ENCODE measurements at places on chromosomes 16 and 17.

DNA sequence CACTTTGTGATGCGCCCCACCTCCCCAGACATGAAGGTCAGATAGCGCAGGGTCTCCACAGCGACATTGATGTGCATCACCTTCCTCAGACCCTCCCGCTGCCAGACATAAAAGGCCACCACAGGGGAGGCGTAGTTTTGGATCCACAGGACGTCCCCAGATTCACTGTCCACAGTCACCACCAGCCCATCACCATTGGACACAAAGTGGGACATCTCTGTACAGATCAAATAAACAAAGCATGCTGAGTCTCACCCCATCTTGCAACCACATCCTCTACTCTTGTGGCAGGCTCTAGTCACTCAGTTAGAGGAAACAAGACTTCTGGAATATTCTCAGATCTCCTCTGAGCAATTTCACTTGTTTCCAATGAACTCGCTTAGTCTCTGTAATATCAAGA, 46.3 kb upstream of the ICAM2 start:
- DNase-seq, result no peak

DNA sequence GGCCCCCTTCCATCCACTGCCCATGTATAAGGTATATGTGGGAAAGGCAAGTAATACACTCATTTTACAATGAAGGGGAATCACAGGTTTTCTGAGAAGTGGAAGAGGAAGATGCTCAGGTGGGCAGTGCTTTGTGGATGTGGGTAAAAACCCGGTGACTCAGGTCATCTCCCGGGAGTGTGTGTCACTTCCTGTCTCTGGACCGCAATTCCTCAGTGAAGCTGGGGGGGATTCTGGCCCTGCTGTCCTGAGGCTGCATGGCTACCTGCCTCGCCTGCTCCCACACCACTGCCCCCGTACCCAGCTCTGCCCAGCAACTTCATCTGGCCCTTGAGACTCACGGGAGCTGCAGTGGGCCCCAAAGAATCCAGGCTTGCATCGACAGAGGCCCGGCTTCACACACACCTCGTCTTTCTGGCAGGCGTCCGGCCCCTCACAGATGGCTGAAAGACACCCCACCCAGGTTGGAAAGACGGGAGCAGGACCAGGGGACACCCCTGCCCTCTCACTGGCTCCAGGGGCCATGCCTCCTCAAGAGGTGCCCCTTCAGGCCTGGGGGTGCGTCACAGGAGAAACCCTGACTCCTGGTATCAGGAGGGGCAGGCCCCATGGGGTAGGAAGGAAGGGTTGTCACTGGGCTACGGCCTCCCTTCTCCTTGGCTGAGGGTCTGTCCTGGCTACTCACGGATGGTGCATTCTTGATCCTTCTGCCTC, 882 bp downstream of the SCARF1 start:
- no peak for DNase-seq

DNA sequence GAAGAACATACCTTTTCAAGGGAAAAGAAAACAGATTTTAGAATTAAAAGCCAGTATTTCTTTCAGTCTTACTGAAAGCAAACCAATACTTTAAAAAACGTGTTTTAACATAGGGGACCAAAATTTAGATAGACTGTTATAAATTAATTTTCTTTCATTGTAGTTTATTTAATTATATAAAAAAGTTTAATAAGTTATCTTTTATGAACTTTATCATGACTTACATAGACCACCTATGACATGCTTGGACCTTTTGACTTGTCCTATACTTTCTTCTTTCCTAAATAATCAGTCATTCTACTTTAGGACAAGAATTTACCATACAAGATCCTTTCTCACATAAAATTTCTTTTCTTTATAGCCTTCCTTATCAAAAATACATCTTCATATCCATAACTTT, 102.0 kb upstream of the HAS3 start:
- DNase-seq, result no peak

GRCh38 chr17:70049801-70050591, 25.0 kb upstream of the KCNJ16 start:
- DNase-seq, result no peak

DNA sequence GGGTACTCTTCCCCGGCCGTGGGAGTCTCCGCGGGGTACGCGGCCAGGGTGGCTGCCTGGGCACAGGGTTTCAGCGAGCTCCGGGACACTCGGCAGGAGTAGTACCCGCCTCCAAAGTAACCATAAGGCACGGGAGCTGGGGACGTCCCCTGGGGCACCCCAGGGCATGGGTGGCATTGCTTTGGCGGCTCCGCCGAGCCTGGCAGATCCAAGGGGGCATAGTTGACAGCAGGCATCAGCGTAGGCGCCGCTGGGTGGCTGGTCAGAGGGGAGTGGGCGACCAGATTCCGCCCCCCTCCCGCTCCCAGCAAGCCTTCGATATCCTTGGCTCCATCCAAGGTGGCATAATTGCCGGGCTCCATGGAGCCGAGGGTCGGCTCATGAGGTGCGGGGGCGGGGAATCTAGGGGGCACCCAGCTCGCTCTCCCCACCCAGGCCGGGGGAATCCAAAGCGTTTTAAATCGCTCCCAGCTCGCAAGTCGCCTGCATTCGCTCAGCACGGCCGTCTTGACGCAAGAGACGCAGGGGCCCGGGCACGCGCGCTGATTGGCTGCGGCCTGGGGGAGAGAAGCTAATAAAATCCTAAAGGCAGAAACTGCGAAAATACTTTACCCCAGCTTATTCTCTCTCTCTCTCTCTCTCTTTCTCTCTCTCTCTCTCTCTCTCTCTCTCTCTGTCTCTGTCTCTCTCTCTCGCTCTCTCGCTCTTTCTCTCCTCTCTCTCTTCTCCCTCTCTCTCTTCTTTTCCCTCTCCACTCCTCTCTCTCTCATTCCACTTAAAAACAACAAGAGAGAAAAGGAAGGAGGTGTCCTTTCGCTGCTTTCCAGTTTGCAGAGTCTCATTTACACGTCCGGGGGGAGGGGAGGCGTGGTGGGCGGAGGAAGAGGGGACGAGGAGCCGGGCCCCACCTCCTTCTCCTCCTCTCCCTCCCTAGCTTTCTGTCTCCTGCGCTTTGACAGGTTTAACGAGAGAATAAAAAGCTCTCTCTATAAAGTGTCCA, at the start of gene HOXB13:
HOXB13 (minus strand) TSS at position 519 of the 1,000 bp plus-strand sequence; CDS start at position 362, 157 bp downstream.
- peak; percentile 63 for DNase-seq

GRCh38 chr16:3383045-3383448, 17.8 kb downstream of the ZSCAN32 start:
- no peak for DNase-seq

DNA sequence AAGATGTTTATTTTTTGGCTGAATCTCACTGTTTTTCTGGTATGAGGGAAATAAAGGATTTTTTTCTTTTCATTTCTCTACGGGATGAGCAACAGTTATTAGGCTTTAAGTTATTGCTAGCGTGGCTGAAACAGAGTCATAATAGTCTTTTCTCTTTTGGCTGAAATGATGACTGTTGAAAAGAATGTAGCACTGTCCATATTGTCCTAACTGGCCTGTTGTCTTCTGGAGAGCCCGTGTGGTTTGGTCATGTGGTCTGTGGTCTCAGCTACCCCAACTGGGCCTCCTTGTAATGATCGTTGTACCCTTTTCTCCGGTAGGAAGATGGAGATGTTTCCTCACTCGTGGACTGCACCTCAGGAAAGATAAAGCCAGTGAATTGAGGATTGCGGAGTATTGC, 36.6 kb downstream of the EPN2 start:
- DNase-seq, result no peak

DNA sequence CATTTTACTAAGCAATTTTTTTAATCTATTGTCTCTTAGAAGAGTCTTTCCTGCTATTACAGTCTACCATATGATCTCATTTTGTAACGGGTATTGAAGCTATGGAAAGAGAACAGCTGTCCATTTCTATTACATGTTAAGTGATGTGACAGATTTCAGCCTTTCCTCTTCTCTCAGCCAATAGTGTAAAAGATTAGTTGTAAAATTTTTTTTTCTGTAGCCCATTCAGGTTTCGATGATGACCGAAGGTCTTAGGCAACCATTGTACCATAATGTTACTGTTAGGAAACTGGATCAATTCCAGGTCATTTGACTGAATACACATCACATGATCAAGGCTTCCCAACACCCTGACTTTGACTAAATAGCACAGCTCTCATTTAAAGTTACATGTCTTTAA, 147.6 kb upstream of the HLF start:
- DNase-seq, result no peak

DNA sequence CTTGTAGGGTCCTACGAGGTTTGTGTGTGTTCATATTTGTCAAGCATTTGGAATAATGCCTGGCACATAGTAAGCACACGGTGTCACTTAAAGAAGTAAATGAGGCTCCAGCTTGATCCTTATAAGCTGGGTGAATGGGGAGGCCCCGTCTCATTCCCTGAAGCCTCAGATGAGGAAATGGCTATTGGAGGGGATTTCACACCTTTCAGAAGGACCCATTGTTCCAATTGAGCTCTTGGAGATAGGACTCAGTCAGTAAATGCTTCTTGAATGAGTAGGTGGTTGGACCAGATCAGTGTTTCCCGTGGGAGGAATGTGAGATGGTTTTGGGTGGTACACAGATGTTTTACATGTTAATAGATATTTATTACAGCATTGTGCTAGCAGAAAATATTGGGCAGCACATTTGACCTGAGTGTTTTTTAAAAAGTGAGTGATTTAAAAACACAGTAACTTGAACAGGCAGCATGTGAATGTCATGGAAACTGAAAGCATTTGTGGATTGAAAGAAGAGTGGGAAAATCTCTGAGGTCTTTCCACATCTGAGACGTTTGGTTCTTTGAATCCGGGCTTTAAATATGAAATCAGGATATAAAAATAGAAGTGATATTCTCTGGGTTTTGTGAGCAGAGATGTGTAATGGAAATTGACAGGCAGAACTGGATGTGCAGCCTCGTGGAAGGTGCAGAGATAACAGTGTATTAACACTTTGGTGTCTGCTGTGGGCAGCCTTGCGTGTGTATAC, 36.4 kb upstream of the ARHGAP17 start:
- DNase-seq, result no peak

DNA sequence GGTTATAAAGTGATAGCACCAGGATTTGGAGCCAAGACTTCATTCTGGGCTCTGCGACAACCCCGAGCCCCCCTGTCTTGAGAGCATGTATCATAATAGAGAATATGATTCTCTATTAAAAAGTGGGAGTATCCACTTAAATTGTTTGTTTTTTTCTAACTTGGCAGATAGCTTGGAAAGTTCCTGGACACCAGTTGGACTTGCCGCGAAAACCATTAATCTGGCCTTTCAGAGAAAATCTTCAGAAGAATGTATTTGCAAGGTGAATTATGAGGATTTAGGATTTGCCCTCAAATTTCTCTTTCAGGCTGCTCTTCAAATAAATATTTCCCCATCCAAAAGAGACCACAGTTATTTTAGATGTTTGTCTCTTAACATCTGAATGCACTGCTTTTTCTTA, 53.5 kb downstream of the MARCHF10 start:
- DNase-seq, result no peak

Data from NCI-H1930 (cell line).